ENCODE measurements at places on chromosomes 5 and 9.

DNA sequence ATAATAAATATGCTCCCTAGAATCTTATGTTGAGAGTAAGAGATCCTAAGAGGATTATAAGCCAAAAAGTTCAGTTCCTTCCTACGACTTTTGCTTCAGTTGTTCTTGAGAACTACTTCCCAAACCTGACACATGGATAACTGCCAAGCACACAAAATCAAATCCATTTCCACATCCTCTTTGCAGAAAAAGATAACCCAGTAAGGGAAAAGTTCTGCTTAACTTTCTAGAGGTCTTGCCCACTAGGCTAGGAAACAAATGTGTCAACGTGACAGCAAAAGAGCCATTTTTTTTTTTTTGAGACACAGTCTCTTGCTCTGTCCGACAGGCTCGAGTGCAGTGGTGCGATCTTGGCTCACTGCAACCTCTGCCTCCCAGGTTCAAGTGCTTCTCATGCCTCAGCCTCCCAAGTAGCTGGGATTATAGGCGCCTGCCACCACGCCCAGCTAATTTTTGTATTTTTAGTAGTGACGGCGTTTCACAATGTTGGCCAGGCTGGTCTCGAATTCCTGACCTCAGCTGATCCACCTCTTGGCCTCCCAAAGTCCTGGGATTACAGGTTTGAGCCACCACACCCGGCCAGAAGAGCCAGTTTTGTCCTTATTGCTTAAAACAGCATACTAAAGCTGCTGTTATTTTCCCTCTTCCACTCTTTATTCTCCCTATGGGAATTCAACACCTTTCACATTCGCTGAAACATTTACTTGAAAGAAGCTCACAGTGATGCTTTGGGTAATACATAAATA lies 24.2 kb downstream of the CSNK1A1 start:
- DNase-seq: no peak

- peak; percentile 74 for DNase-seq
These were observed at the start of gene TNFAIP8 for GRCh38 chr5:119355685-119356611. Gene TNFAIP8, plus strand, starts transcription at chr5:119356019. Its CDS starts 72 bp downstream, at chr5:119356091.

DNA sequence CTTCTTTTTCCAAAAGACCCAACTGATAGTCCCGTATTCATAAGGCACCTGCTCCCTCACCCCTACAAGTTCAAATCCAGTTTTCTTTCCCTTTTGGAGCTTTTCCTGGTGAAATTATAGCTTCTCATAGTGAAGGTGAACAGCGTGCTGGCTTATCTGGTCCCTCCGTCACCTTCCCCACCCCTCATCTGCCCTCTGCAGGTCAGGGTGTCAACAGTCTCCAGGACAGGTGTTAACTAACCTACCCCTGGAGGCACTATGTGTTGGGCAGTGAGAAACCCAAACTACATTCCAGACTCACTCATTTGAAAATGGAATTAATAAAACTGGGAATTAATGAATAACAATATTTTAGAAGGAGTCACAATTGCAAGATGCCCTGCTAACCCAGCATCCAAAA lies 109.0 kb upstream of the TAS2R1 start:
- DNase-seq: no peak

DNA sequence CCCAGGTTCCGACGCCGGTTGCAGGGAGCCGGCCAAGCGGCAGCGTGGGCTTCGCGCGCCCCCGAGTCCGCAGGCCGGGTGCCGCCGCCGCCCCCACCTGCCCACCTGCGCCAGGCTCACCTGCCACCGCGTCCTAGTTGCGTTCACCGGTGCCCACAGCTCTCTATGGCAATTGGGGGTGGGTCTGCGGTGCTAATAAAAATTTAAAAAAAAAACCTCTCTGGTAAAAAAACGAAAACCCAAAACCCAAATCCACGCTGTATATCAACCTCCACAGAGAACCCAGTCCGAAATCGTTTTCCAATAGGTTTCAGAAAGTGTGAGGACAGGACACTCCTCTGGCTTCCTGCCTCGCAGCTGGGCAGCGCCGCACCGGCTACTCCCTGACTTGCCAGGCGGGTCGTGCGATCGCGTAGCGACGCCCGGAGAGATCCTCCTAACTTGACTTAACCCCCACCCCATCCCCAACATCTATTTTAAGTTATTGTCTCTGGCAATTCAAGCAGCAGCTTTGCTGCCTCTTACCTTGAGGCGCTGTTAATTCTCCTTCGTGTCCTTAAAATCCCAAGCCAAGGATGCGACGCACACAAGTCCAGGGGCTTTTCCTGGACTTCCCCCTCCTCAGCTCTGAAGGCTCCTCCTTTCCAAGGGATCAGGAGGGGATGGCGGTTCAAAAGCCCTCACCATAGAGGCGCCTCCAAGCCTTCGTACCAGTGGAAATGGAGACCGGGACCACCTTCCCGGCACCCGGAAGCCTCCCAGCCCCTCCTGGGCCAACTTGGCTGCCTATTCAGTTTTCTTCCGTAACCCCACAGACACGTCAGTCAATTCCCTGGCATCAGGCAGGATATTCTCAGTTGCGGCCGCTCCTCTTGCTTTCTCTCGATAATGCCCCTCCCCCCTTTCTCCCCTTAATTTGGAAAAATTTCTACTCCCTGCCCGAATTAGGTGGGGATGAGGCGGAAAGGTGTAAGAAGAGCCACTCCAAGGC lies 1639.4 kb upstream of the C9orf72 start:
- peak; percentile 18 for DNase-seq

DNA sequence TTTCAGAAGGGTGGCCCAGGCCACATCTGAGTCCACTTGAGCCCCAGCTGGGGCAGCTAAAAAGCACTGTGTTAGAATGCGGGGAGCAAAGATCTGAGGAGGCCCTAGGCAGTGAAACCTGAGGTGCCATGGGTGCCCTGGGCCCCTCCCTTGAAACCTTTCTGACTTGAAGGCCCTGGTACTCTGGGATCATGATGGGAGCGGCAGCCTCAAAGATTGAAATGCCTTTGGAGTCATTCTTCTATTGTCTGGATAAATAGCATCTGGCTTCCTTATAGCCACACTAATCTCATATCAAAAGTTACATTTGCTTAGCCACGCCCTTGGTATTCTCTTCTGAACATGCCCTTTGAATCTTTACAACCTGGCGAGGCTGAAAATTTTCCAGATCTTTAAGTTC lies 7.7 kb upstream of the SEMA5A start:
- no peak for DNase-seq

- DNase-seq: no peak
These were observed 5.9 kb downstream of the NFIL3 start for GRCh38 chr9:91417602-91418214.

GRCh38 chr9:684054-684890 lies 157.2 kb upstream of the DMRT1 start:
- no peak for DNase-seq

GRCh38 chr5:39822020-39822419 lies 397.2 kb upstream of the DAB2 start:
- no peak for DNase-seq

- no peak for DNase-seq
These were observed 627 bp downstream of the ARRDC1 start for GRCh38 chr9:137606005-137606621.

GRCh38 chr9:16172796-16173195 lies 620.0 kb downstream of the CCDC171 start:
- DNase-seq: no peak

DNA sequence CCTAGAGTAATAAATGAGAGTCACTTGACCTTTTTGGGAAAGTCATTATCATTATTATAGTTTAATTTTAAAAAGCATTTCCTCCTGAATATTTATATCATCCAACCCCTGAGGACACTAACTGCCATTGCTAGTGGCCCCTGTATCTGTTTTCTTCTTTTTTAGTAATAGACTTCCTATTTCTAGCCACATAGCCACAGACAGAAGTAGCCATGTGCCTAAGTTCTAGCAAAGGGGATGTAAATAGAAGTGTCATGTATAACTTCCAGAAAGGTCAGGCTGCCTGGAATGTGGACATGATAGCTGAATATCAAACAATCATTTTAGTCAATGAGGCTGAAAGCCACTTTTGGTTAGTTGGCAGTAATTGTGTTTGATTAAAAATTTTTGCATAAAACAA lies 37.5 kb upstream of the IQGAP2 start:
- DNase-seq: no peak

DNA sequence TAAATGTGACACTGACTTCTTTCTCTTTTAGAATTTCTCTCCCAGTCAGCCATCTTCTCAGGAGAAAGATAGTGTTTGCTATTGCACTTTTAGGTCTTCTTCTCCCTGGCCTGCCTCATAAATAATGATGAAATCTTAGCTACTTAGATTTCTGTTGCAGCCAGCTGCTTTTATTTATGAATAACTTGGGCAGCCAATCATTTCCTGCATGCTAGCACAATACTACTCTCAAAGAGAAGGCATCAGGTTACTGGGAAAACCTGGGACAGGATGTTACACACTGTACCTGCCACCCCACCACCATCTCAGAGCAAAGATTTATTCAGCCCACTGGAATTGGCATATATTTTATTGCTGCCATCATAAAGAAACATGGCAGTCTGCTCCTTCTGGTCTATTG lies 266.6 kb downstream of the PRELID2 start:
- DNase-seq: no peak

GRCh38 chr5:36703245-36703860 lies 96.9 kb downstream of the SLC1A3 start:
- no peak for DNase-seq

GRCh38 chr5:111942661-111943401 lies 185.8 kb upstream of the NREP start:
- no peak for DNase-seq

GRCh38 chr9:88828492-88828974 lies 162.7 kb upstream of the S1PR3 start:
- DNase-seq: no peak

- no peak for DNase-seq
These were observed 100.4 kb upstream of the C9orf72 start for GRCh38 chr9:27673641-27674040.

DNA sequence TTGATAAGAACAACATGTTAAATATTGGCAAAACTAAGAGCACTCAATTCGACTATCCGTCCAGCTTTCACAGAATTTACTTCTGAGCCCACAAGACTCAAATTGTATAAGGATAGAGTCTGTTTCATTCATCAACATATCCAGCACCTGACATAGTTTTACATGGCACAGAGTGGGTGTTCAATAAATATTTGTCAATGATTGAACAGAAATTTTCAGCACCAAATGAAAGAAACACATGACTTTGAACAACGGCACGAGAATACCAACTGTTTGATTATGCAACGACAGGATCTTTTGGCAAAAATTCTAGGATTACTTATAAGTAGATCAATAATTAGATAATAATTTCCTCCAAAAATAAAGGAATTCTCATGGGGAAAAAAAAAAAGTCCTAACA lies 41.8 kb downstream of the SKP2 start:
- DNase-seq: no peak

DNA sequence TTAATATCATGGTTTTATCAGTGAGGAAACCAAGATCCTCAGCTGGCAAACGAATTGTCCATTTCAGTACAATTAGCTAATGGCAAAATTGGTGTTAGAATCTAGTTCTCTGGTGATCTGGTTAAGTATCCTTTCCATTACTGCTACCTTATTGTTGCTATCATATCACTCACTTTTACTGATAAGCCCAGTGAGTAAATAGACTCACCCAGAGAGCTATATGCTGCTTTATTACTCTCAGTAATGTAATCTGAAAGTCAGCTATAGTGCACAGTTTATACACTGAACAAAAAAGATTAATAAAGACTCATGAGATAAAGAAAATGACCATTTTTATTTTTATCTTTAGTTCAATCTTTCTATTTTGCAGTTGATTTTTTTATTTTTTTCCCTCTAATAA lies 95.0 kb downstream of the DMAC1 start:
- no peak for DNase-seq

- DNase-seq: no peak
These were observed 4.1 kb downstream of the CCDC127 start for GRCh38 chr5:213803-214395.

DNA sequence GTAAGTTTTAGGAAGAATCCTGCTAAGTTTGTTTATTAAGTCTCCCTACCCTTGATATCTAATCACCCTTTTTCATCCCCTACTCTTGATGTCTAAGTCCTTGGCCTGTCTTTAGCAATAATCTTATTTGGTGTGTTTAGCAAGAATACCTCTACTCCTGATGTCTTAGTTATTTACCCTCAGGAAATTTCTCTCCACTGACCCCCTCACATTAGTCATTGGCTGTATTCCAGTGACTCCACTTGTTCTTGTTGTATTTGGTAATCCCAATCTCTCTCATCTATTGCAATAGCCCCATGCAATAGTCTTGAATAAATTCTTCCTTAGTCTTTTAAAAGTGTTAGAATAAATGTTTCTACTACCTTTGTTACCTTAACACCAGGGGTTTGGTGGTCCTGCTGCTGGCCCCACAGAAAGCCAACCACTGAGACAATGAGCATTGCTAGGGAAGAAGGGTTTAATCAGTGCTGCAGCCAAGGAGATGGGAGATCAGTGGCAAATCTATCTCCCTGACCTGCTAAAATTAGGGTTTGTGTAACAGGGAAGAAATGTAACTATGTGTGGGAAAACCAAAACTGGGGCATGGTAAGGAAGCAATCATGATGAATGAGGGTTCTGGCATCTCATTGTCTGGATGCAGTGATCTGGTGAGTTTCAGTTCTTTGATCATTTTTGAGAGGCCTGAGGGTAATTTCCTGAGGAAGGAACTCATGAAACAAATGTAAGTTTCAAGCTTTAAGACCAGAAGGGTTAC lies 236.4 kb upstream of the DAB2 start:
- no peak for DNase-seq

- no peak for DNase-seq
These were observed 74.1 kb upstream of the RPS23 start for GRCh38 chr5:82352146-82352791.

GRCh38 chr9:13904746-13905145 lies 409.2 kb downstream of the NFIB start:
- DNase-seq: no peak

DNA sequence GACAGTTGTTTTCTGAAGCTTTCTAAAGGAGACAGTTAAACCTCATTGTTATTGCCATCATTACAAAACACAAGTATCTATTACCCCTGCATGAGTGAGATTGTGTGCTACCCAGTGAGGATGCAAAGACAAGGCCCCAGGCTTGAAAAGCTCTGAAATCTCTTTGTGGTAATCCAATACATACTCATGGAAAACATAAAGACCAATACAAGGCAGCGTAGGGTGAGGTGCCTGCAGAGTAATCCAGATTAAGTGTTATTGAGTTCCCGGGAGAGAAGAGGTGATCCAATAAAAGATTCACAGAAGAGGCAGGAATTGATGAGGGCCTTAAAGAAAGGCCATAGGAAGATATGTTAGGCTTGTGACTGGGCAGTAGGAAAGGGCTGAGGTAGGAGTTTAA lies 150.1 kb downstream of the MEF2C start:
- DNase-seq: no peak

- no peak for DNase-seq
These were observed 47.2 kb upstream of the CXCL14 start for GRCh38 chr5:135625961-135626360.

- no peak for DNase-seq
These were observed 2.4 kb downstream of the GIN1 start for GRCh38 chr5:103117471-103117991.

All from natural killer cell (primary cell).